ENCODE measurements at places on chromosomes 13 and 19.

DNA sequence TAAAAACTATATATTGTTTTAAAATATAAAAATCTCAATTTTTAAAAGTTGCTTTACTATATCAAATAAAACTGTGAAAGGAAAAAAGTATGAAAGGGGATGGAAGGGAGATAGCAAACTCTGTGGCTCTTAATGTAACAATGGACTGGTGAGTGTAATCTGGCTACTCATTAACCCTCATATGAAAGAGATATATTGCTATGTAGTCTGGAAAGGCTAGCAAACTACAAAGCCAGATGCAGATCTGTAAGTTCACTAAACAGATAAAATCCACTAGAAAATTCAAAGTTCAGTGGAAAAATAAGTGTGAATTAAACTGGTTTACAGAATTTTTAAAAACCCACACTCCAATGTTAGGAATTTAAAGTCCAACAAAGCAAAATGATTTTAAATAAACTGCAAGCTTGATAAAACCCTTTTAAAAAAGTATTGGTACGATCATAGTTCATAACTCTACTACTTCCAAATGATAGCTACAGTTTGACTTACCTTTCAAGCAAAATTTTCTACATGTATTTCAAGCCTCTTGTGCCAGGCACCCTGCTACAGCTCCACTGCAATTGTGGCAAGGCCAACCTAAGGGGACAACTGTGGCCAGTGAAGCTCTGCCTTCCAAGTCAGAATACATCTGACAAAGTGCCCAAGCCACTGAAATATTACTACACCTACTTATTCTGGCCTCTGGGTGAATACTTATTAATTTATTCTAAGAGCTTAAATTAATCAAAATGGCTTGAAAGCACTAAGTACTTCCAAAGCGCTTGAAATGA, 647 bp upstream of the ELF1 start:
- no peak for DNase-seq

DNA sequence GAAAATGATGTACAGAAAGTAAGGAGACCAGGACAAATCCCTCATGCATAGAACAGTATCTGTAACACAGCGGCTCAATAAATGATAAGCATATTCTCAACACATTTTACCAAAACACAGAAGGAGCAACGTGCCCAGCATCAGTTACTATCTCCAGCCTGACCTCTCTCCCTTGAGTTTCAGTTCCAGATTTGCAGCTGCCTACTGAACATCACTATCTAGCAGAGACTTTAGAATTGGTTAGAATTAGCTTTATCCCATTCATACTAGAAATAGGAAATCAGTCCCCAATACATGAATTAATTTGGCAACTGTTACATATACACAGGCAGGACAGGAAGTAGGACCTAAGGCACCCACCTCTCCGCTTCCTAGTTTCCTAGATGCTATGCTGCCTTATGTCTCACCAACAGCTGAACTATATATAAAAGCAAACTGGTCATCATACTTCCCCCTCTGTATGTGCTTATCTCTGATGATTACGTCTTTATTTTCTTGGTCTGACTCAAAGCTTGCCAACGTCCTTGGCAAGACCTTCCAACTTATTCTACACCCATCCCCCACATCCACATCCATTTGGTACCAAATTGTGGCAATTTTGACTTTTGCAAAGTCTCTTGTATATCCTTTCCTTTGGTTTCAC, 61.1 kb downstream of the SACS start:
- no peak for DNase-seq

DNA sequence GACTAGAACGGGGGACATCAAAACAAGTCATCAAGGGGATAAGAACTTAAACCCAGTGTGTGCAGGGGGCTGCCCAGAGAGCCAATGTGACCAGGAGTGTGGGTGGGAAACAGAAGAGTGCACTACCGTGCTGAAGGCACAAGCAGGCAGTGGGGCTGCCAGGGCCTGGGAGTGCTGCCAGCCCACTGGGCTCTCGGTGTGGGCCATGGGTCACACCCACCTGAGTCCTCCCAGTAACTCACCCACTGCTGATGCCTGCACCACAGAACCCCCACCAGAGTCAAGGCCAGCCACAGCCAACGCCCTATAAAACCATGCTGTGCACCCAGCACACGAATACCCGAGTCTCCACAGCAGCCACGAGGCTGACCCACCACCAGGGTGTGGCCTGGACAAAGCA, 8.5 kb downstream of the MED26 start:
- DNase-seq = no peak

DNA sequence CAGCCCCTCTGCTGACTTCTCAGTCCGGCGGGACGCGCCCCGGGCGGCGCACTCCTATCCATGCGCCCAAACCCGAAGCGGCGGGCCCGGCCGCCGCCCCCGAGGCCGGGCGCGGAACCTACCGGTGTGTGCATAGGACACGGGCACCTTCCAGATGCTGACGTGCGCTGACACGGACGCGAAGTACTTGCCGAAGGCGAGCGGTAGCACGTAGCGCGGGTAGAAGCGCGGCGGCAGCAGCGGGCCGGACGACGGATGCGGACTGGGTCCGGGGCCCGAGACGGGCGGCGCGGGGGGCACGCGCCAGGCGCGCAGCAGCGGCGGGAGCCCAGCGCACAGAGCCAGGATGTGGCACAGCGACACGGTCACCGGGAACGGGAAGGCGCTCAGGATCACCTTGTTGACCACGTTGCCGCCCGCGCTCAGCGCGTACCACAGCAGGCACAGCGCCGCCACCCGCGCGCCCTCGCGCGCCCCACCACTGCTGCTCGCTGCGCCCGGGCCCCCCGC, 338 bp downstream of the SLC35E1 start:
- DNase-seq = no peak

- no peak for DNase-seq
Observed at GRCh38 chr19:52206481-52206880, 16.6 kb downstream of the PPP2R1A start.

- no peak for DNase-seq
Observed at GRCh38 chr19:28859811-28860210, 353.1 kb downstream of the UQCRFS1 start.

DNA sequence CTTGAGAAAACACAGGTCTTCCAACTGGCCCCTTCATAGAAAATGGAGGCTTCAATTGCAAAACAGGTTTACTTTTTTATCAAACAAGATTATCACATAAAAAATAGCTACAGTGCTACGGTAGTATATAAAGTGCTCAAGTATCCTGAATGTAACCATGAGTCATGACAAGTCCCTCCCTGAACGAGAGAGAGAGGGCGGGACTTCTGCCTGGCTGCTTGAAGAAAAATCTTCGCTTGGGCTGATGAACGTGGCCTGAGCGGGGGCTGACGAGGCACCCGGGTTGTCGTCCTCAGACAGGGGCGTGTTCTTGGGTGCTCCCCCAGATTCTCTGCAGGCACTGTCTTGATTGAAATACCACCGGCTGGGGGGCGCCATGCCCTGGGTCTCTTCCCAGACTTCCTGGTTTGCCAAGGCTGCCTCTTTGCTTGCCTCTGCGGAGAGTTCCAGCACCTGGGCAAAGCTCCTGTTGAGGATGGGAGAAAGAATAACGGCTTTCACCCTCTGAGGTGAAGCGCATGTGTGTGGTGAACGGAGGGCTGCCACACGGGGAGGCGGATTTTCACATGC, 23.2 kb upstream of the CPAMD8 start:
- DNase-seq = no peak

DNA sequence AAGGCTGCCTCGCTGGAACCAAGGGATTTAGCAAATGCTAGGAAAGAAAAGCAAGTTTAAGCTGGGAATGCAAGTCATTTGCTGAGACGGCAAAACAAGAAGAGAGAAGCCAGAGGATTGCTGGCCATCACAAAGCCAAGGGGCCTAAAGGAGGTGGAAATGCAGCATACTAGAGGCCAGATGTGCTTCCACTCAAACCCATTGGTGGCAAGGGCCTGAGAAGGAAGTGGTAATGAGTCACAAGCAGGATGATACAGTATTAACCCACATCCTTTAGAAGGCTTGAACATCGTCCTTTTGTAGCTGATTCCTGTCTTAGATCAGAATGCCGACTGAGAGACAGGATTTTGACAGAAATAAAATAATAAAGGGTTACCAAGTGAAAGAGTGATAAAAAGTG, 68.2 kb downstream of the ITGBL1 start:
- DNase-seq = no peak

DNA sequence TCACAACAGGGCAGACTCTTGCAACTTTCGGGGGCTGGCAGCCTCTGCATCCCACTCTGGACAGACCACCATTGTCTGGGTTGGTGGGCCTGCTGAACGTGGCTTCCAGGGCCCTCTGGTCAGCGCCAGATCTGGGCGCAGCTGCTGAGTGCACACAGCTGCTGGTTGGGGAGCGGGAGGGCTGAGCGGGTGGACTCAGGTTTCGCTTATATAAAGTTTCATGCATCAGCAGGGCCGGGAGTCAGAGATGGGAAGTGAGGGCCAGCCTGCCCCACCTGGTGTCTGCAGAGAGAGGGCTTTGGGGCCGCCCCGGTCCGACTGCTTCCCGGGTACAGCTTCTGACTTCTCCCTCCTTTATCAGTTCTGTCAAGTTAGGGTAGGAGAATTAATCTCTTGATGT, 6.9 kb downstream of the ARHGEF7 start:
- no peak for DNase-seq

DNA sequence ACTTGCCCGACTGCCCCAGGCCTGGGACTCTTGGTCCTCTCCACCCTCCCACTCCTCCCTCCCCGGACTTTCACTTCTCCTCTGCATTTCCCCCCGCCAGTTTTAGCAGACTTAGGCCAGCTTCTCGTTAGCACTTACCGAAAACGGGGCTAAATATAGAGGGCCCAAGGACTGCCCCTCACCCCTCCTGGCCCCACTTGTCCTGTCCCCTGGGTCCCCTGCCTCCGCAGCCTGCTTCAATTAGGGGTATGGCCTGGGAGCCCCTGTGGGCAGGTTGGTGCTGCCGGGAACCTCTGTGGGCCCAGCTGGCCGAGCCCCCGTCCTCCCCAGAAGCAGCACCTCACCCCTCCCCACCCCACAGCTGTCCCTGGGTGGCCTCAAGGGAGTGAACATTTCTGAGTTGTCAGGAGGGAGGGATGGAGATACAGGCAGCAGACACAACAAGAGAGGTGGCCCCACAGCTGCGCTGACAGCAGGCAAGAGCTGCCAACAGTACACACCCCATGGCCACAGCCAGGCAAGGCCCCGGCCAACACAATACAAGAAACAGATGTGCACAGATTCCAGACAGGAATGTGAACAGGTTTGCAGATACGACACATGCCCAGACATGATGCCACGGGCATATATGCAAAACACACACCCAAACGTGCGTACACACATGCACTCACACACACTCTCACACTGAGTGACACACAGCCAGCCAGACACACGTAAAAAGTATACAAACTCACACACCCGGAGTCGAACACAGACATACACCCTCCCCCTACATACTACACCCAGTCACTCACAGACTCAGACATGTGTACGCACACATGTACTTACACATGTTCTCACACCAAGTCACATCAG, 2.6 kb downstream of the POU2F2 start:
- peak; percentile 30 for DNase-seq

DNA sequence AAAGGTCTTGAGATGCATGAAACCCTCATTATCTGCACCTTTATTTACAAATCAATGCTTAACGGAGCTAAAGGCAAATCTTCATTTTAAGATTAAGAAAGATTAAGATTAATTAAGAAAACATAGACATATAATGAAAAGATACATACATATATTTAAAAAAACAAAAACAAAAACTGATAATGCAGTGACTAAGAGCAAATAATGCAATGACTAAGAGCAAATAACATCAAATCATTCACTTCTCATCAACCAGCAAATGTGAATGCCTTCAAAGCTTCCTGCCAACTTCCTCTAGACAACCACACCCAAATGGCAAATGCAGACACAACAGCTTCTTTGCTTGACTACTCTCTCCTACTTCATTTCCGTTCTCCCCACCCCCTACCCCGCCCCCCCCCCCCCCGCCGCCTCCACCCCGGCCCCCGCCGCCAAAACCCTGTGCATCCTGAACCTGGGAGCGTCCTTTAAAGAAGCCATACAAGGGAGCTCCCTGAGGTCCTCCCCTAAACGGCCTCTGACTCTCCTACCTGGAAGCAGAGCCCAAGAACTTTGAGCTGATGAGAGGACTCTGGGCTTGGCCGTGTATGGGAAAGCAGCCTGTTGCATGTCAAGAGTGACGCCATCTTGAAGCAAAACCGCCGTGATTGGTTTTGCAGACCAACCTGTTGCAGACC, 24.5 kb downstream of the TEX101 start:
- DNase-seq = no peak

GRCh38 chr19:18408053-18408476, 10.6 kb upstream of the LRRC25 start:
- no peak for DNase-seq

- no peak for DNase-seq
Observed at GRCh38 chr13:30623392-30623791, 5.7 kb downstream of the USPL1 start.

- DNase-seq = no peak
Observed at GRCh38 chr19:14890643-14891379, 4.9 kb upstream of the OR7A17 start.

- no peak for DNase-seq
Observed at GRCh38 chr19:6060600-6061375, 49.5 kb downstream of the RFX2 start.

DNA sequence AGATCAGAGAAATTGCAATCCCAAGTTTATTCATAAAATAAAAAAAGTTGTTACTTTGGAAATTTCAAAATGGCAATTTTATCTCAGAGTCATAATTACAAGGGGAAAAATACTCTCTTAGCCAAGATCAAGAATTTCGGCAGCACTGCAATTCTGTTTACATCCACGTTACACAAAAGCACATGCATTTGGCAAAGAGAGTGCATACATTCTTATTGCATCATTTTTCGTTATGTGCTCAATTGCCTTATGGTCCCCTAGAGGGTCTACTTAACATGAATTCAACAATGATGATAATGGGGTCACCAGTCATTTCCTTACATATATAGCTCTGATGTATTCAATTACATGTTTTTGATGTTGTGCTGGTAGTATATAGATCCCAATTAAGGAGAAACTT, 498.0 kb downstream of the DIAPH3 start:
- DNase-seq = no peak

- no peak for DNase-seq
Observed at GRCh38 chr19:18596752-18597157, 8.2 kb downstream of the REX1BD start.

DNA sequence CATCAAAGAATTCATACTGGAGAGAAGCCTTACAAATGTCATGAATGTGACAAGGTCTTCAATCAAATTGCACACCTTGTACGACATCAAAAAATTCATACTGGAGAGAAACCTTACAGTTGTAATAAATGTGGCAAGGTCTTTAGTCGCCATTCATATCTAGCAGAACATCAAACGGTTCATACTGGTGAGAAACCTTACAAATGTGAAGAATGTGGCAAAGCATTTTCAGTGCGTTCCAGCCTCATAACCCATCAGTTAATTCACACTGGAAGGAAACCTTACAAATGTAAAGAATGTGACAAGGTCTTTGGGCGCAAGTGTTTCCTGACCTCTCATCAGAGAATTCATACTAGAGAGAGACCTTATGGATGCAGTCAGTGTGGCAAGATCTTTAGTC, 13.2 kb upstream of the ZNF534 start:
- DNase-seq = no peak

GRCh38 chr13:39056018-39056417, 17.8 kb downstream of the NHLRC3 start:
- DNase-seq = no peak

- no peak for DNase-seq
Observed at GRCh38 chr13:113402471-113403254, 38.7 kb upstream of the GRTP1 start.

All from hypothalamus (tissue), 51 donors.